ENCODE measurements at places on chromosomes 5 and 9. TPM values are rescaled to one million over a fixed set of nuclear protein-coding genes. Genes with fewer than 3 reads are reported as not detected.

Gene SARDH
- polyA plus RNA-seq = 0.93 TPM

Gene SHOC1
- polyA plus RNA-seq = 0.31 TPM

Gene GLRA1
- not detected for polyA plus RNA-seq

Gene EGFL7
- 79.2 TPM for polyA plus RNA-seq

Gene GFPT2
- 4.7 TPM for polyA plus RNA-seq

Gene BSPRY
- polyA plus RNA-seq = 24.5 TPM

Gene LRRC19
- polyA plus RNA-seq = not detected

DNA sequence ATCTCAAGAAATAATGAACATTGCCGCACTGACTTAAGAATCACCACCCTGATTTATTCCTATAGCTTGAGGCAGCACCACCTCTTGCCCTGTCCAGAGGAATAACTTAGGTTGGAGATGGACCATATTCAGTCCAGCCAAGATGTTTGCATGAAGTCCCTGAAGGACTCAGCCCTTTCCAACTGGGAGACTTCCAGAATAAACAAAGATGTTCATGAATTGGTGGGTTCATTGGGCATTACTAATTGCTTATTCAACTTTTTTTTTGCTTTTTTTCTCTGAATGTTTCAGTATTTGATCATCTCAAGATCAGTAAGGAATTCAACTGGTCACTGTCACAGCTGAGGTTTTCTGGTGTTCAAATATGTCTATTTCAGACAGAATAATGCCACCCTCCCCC lies 470.6 kb downstream of the CCDC171 start:
- H3K4me3 ChIP-seq = no peak overlapping the region
- no peaks in the 10 kb centered on the region for H3K27me3 ChIP-seq
- no peaks in the 10 kb centered on the region for H3K36me3 ChIP-seq
- no peaks in the 10 kb centered on the region for H3K4me1 ChIP-seq
- DNase-seq = no peak
- H3K27ac ChIP-seq = no peak overlapping the region

DNA sequence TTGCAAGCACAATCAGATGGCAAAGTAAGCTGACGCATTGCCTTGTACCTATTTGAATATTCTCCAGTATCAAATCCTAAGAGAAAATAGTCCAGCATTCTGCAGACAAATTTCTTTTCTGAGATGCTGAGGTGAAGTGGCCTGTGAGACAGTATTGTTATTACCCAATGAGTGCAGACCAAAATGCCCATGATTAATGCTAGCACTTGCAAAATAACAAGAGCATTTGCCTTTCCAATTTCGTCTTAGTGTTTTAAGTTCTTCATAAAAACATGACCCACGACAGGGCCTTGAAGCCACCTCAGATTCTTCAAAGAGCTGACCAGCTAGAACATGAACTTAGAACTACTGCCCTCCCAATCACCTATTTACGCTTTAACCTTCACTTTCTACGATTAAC lies 2.6 kb upstream of the IQGAP2 start:
- no peaks in the 10 kb centered on the region for H3K36me3 ChIP-seq
- no peak overlapping the region for H3K27ac ChIP-seq
- H3K27me3 ChIP-seq = peaks cover 12% of the 10 kb centered on the region

DNA sequence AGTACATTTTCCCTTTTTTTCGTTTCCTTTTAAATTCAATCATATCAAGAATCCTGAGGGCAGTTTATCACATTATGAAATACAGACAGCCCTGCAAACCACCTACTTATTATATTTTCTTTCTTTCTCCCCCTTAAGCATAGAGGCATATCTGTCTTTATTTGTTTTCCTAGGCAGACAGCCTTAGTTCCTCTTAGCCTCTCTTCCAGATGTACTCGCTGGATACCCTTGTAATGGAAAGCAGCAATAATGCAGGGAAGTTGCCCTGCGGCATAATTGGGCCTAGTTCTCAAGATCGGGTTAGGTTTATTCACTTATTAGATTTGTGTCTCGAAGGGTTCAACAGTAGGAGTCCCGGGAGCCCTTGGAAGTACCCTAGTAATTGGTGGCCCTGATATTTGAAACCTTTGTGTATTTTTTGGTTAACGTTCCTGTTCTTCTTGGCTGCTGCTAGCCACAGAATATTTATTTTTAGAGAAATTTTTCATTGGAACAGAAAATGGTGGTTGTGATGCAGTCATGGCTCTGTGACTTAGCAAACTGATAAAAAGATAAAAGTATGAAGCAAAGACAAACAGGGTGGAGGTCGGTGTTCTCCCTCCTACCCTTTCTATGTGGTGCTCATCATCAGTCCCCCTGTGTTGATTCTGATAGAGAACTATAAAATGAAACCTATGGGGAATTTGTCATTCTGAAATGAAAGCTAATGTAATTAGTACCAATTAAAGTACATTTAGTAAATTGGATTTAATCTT lies 6.4 kb downstream of the TLE4 start:
- peaks cover 8% of the 10 kb centered on the region for H3K36me3 ChIP-seq
- H3K27ac ChIP-seq = no peak overlapping the region
- peak overlapping the region; percentile 15 for H3K4me3 ChIP-seq
- H3K27me3 ChIP-seq = no peaks in the 10 kb centered on the region
- peaks cover 39% of the 10 kb centered on the region for H3K4me1 ChIP-seq
- DNase-seq = no peak

DNA sequence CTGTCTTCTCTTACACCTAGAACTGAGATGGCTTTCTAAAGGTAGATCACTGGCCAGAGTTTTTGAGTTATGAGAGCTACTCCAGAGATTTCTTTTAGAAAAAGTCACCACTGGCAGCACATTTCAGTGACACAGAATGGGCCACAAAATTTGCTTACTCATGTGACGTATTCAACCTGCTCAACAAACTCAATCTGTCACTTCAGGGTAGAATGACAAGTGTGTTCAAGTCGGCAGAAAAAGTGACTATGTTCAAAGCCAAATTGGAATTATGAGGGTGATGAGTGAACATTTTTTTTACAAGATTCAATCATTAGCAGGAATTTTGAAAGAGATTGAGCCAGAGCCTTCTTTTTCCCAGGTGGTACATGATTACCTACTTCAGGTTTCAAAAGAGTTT lies 46.5 kb downstream of the TAF11L14 start:
- H3K4me1 ChIP-seq = no peaks in the 10 kb centered on the region
- no peaks in the 10 kb centered on the region for H3K27me3 ChIP-seq
- no peak overlapping the region for H3K4me3 ChIP-seq
- H3K27ac ChIP-seq = no peak overlapping the region
- DNase-seq = no peak
- H3K36me3 ChIP-seq = no peaks in the 10 kb centered on the region

DNA sequence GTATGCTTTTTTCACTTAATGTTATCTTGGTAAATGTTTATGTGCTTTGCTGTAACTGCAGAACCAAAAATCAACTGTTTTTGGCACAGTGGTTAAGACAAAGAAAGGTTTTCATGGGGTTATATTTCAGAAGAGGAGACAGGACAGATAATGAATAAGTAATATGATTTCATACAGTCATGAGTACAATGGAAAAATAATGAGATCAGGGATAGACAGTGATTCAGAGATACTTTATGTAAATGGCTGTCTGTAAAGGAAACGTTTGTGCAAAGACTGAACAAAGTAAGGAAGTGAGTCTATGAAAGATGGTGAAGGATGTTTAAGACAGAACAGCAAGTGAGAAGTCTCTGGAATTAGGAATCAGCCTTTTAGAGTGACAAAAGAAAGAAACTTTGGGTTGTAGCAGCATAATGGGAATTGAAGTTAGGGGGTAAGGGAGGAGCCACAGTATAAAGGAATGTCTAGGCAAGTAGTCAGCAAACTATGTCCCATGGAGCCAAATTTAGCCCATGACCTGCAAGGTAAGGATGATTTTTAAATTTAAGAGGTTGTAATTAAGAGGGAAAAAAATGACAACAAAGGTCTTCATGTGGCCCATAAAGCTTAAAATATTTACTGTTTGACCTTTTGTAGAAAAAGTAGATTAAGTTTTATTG lies 55.0 kb downstream of the TNPO1 start:
- H3K4me1 ChIP-seq = peaks cover 11% of the 10 kb centered on the region
- no peak overlapping the region for H3K4me3 ChIP-seq
- no peak for DNase-seq
- H3K27me3 ChIP-seq = no peaks in the 10 kb centered on the region
- H3K27ac ChIP-seq = no peak overlapping the region

DNA sequence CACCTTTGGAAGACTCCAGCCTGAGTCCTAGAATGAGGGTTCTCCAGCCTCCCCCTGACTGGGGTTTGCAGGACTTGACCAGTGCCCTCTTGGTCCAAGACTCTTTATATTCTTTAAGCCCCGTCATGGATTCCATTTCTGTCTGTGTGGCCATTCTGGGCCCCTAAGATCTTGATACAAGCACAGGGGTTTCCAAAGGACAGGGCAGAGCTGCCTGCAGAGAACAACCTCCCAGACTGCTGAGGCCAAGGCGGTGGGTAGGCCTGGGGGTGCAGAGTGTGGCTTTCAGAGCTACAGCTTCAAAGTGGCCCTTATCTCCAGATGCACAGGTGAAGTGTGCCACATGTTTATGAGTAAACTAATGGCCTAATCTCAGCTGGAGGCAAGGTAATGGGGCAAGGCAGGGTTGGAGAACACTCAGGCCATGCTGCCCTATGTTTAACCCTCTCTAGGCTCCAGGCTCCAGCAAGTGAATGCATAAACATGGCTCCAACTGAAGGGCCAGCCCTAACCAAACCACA lies 32.1 kb downstream of the FOXI1 start:
- H3K27me3 ChIP-seq = no peaks in the 10 kb centered on the region
- no peak overlapping the region for H3K4me3 ChIP-seq
- no peak overlapping the region for H3K27ac ChIP-seq
- H3K4me1 ChIP-seq = no peaks in the 10 kb centered on the region

GRCh38 chr5:72063219-72063819 lies 44.0 kb upstream of the MAP1B start:
- DNase-seq = peak; percentile 48
- H3K27me3 ChIP-seq = no peaks in the 10 kb centered on the region
- no peaks in the 10 kb centered on the region for H3K4me1 ChIP-seq
- no peak overlapping the region for H3K27ac ChIP-seq

DNA sequence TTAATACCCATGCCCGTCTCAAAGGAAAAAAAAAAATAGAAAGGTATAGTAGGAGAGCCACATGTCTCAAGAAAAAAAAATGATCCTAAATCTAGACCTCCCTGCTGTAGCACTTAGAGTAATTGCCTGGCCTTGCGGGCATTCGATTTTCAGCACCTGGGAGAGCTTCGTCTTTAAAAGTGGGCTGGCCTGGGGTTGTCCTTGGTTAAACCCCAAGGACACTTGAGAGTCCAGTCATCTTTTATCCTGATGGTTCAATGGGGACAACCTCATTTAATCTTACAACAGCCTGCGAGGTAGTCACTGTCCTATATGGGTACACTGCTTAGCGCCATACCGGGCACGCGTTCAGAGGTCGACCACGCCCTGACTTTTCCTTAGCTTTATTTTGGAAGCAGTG lies 60.1 kb downstream of the MAT2B start:
- no peaks in the 10 kb centered on the region for H3K36me3 ChIP-seq
- H3K27me3 ChIP-seq = peaks cover 41% of the 10 kb centered on the region
- no peak overlapping the region for H3K27ac ChIP-seq
- DNase-seq = no peak

- H3K36me3 ChIP-seq = peaks cover 95% of the 10 kb centered on the region
- H3K4me1 ChIP-seq = peaks cover 9% of the 10 kb centered on the region
- H3K27ac ChIP-seq = no peak overlapping the region
- H3K4me3 ChIP-seq = no peak overlapping the region
- DNase-seq = peak; percentile 3
Measured at GRCh38 chr9:92717201-92718085, 47.2 kb downstream of the BICD2 start.

DNA sequence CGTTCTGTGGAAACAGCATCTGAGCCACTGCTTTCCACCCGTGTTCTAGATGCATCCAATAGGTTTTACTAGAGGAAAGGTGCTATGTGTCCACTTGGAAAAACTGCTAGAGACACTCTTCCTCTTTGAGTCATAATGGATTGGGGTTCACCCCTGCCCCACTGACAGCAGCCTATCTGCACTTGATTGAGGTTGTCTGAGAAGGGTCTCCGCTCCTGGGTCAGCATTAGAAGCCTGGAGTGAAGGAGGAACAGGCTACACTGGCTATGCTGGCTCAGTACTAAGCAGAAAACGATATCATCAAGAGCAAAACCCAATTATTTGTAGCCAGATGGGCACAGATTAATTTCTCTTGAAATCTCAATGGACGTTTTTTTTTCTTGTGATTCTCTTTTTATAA lies 152.6 kb upstream of the IQGAP2 start:
- no peaks in the 10 kb centered on the region for H3K4me1 ChIP-seq
- no peak overlapping the region for H3K4me3 ChIP-seq
- no peaks in the 10 kb centered on the region for H3K27me3 ChIP-seq
- no peak for DNase-seq
- no peaks in the 10 kb centered on the region for H3K36me3 ChIP-seq
- no peak overlapping the region for H3K27ac ChIP-seq

- no peak overlapping the region for H3K27ac ChIP-seq
- H3K36me3 ChIP-seq = no peaks in the 10 kb centered on the region
- no peaks in the 10 kb centered on the region for H3K27me3 ChIP-seq
- H3K4me1 ChIP-seq = no peaks in the 10 kb centered on the region
Measured at GRCh38 chr9:83327750-83328622, 210.2 kb downstream of the FRMD3 start.

GRCh38 chr9:98810102-98810842 lies 2.8 kb downstream of the GALNT12 start:
- peak overlapping the region; percentile 84 for H3K27ac ChIP-seq
- no peaks in the 10 kb centered on the region for H3K36me3 ChIP-seq
- DNase-seq = no peak
- no peak overlapping the region for H3K4me3 ChIP-seq
- peaks cover 52% of the 10 kb centered on the region for H3K4me1 ChIP-seq

All from stomach (tissue), 19 donors.